NCI-H446 (cell line): ENCODE measurements at places on chromosomes 7 and 10.

DNA sequence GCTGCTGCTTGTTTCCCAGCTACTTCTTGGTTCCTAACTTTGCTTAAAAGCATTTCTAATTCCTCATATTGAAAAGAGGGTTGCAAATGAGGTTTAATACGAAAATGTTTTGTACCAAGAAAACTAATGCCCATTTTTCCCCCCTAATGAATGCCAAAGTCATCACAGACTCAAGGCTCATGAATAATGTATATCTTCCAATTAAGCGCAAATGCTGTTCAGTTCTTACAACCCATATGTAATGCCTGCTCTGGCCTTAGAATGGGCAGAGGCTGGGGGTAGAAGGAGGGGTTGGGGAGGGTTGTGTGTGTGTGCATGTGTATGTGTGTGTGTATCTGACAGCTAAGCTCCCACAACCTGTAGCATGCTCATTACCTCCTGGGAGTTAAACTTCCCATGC, 901.7 kb downstream of the KCNMA1 start:
- no peak for DNase-seq

- DNase-seq: no peak
These were observed 8.8 kb upstream of the ZCCHC24 start for GRCh38 chr10:79454259-79454658.

- no peak for DNase-seq
These were observed 399.5 kb upstream of the FOXK1 start for GRCh38 chr7:4282434-4283223.

DNA sequence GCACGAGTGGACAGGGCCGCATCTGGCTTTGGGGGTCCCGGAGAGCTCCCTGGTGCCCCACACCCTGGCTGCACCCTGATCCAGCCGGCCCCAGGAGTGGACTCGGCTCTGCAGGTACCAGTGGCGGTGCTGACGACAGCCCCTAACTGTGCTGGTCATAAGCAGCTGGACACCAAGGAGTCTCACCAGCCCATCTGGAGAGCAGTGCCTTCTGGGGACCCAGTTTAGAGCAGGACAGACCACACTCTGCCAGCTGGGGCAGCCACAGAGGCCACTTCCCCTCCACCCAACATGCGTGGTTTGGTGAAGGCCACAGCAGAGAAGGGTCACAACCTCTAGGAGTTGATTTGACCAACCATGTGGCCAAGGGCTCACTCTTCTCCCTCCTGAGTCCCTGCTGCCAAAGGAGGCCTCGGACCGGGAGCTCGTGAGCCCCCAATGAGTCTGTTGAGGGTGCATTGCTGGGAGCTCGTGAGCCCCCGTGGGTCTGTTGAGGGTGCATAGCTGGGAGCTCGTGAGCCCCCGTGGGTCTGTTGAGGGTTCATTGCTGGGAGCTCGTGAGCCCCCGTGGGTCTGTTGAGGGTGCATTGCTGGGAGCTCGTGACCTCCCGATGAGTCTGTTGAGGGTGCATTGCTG, 16.0 kb upstream of the INPP5A start:
- no peak for DNase-seq

- DNase-seq: no peak
These were observed 554.9 kb upstream of the NRP1 start for GRCh38 chr10:33889371-33889770.

- DNase-seq: no peak
These were observed 700.4 kb upstream of the KCND2 start for GRCh38 chr7:119572541-119572940.

DNA sequence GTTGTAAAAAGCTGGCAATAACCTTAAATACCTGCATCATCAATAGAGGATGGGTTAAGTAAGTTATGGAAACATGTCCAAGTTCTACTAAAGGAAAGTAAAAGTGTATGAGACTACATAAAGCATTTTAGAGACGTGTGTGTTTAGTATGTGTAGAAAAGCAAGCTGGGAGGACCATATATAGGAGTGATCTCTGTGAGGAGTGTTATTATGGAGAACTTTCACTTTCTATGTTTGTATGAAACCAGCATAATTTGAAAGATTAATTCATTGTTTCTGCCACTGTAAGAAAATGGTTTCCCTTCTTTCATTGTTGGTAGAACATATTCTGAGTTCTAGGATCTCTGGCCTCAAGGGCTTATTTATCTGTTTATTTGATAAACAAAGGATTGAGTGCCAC, 19.2 kb upstream of the PDLIM1 start:
- DNase-seq: no peak

DNA sequence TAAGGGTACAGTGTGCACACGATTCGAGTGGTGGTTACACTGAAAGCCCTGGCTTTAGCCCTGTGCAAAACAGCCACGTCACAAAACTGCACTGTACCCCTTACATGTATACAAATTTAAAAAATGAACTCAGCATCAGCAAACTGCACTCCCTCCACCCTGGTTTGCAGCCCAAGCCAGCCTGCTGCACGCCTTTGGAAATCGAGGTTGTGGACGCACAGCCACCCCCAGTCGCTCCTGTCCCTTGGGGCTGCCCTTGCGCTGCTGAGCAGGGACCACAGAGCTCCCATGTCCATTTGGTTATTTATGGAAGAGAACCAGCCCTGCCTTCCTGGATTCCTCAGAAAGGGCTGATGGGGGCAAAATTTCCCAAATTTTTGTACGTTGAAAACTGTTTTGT, 98.8 kb downstream of the INPP5A start:
- DNase-seq: no peak

GRCh38 chr7:96322373-96322695, 436 bp upstream of the SLC25A13 start:
- peak; percentile 47 for DNase-seq

- no peak for DNase-seq
These were observed 595 bp upstream of the SUN1 start for GRCh38 chr7:831596-832166.

DNA sequence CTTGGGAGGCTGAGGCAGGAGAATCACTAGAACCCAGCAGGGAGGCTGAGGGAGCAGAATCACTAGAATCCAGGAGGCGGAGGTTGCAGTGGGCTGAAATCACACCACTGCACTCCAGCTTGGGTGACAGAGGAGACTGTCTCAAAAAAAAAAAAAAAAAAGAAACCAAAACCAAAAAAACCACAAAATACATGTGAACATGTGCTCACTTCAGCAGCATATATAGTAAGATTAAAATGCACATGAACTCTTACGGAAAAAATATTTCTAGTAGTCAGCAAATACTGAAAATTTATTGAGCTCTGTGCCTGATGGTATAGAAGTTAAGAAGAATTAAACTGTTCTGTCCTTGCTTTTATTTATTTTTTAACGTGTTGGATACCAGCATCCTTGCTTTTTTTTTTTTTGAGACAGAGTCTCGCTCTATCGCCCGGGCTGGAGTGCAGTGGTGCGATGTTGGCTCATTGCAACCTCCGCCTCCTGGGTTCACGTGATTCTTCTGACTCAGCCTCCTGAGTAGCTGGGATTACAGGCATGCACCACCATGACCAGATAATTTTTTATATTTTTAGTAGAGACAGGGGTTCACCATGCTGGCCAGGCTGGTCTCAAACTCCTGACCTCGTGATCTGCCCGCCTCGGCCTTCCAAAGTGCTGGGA, 9.6 kb upstream of the ZNF487 start:
- no peak for DNase-seq

- no peak for DNase-seq
These were observed 188.8 kb upstream of the NRP1 start for GRCh38 chr10:33523236-33523792.

- DNase-seq: no peak
These were observed 1.2 kb upstream of the ATAD1 start for GRCh38 chr10:87819289-87819585.

GRCh38 chr10:119715628-119716505, 10.0 kb upstream of the INPP5F start:
- no peak for DNase-seq

DNA sequence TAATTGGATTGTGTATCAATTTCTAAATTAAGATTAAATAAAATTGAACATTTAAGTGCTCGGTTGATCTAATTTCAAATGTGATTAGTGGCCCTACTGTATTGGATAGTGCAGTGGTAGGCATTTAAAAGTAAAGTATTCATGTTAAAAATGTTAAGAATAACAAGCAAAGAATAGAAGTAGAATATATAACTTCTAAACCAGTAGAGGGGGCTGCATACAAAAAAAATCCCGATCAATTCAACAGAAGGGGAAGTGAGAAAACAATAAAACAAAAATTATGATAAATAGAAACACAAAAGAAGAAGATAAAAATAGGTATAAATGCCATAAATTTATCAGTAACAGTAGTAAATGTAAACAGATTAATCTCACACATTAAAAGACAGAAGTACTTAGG, 24.9 kb upstream of the WDFY4 start:
- DNase-seq: no peak
